Stimulated activated CD8-positive, alpha-beta memory T cell treated with anti-CD3 and anti-CD28 coated beads, Interleukin-7, amount 100 ng/mL, for 4 hours (primary cell): ENCODE measurements at places on chromosomes 5 and 9.

- no peak for DNase-seq
Measured at GRCh38 chr5:24094081-24094679, 550.6 kb downstream of the CDH10 start.

GRCh38 chr5:56981548-56982315, 29.8 kb upstream of the MIER3 start:
- no peak for DNase-seq

GRCh38 chr9:121508415-121508814, 8.8 kb upstream of the GGTA1 start:
- no peak for DNase-seq

DNA sequence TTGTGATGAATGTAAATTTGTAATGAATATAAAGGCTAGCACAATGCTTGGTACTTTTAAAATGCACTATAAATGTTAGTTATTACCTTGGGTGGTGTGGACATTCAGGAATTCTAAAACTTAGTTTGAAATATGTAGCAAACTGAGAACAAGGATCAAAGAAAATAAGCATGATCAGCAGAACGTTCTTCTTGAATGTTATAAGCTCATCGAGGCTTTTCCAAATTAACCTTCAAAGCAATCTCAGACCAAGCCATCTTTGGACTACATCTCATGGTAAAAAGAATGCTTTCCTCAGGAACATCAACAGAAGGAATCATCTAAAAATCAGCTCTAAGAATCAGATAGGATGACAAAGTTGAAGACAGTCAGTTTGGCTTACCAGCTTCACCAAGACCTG, 146.3 kb downstream of the SLIT3 start:
- no peak for DNase-seq

DNA sequence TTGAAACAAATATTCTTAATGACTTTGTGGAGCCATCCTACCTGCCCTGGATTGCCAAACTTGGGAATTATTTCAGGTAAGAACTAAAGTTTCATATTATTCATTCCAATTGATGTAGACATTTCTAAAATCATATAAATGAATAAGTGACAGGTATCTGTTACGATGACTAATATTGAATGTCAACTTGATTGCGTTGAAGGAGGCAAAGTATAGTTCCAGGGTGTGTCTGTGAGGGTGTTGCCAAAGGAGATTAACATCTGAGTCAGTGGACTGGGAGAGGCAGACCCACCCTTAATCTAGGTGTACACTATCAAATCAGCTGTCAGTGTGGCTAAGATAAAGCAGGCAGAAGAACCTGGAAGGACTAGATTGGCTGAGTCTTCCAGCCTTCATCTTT, 1688.4 kb upstream of the CDH9 start:
- no peak for DNase-seq

GRCh38 chr9:70462300-70462699, 47.8 kb upstream of the KLF9 start:
- no peak for DNase-seq

GRCh38 chr5:123876276-123876790, 364.4 kb downstream of the CSNK1G3 start:
- no peak for DNase-seq

- DNase-seq: no peak
Measured at GRCh38 chr9:18717759-18718158, 243.8 kb downstream of the ADAMTSL1 start.

DNA sequence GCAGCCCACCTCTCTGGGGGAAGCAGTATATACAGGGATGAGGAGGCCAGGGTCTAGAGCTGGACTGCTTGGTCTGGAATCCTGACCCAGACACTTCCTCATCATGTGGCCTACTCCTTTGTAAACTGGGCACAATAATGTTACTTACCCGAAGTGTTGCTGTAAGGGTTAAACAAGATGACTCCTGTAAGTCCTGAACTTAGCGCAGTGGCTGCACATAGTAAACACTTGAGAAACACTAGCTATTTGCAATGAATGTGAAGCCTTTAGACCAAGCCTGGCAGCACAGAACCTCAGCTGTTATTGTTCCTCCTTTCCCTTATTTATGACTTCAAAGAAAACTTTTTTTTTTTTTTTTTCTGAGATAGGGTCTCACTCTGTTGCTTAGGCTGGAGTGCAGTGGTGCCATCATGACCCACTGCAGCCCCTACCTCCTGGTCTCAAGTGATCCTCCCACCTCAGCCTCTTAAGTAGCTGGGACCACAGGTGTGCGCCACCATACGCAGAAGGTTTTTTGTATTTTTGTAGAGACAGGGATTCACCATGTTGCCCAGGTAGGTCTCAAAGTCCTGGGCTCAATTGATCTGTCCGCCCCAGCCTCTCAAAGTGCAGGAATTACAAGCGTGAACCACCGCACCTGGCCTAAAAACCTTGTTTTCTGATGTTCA, 96.2 kb upstream of the IL6ST start:
- no peak for DNase-seq

DNA sequence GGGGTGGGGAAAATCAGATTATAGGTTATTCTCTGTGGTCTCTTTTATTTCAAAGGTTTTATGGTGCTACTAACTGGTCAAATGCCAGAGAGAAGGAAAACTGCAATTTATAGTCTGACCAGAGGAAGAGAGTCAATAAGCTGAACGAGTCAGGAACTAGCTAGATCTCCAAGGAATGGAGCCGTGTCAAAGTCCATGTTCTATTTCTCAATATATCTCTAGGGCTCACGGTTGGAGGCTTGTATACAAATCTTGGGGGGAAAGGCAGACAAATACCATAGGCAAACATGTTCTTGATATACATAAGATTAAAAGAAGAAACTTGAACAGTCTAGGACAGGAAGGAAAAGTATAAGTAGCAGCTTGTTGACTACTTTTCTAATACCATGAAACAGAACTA, 627.1 kb downstream of the PDE4D start:
- no peak for DNase-seq

DNA sequence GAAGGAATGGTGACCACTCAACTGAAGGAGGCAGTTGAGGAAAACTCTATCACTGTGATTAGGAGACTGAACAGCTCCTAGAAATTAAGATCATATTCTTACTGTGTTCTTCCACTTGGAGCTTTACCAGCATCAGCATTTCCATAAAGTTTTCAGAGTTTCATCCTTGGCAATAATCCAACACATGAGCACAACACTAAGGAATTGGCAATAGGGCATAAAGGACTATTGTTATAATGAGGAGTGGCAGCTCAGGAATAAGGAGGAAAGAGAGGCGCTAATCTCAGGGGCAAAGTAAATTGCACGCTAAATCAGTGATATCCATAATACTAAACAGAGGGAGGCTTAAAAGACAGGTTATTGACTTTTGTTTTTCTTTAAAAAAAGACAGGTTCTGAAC, 338.9 kb downstream of the EFNA5 start:
- DNase-seq: no peak

GRCh38 chr9:127142931-127143464, 20.6 kb upstream of the ANGPTL2 start:
- no peak for DNase-seq

- DNase-seq: no peak
Measured at GRCh38 chr9:376115-376514, 161.4 kb downstream of the DOCK8 start.

DNA sequence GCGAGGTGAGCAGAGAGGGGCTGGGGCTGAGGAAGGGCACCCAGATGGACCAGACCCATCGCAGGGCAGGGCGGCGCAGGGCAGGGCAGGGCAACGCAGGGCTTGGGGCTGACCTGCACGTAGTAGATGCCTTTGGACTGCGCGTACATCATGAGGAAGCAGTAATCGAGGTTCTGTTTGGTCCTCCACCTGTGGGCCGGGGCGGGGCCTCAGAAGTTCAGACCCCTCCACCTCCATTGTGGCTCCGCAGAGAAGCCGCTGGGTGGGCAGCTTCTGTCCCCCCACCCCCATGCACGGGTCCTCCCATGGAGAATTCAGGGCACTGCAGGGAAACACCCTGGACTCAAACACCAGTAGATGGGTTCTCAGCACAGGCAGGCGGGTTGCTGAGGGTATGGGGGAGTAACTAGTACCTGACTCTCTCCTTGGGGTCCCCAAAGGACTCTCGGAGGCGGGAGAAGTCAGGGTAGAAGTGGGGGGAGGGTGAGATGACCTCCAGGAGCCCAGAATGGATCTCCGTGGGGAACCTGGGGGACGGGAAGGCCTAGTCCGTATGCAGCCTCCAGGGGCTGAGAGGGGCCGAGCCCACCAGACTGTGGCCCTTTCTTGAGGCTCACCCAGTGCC, 6.4 kb downstream of the LTC4S start:
- DNase-seq: no peak

DNA sequence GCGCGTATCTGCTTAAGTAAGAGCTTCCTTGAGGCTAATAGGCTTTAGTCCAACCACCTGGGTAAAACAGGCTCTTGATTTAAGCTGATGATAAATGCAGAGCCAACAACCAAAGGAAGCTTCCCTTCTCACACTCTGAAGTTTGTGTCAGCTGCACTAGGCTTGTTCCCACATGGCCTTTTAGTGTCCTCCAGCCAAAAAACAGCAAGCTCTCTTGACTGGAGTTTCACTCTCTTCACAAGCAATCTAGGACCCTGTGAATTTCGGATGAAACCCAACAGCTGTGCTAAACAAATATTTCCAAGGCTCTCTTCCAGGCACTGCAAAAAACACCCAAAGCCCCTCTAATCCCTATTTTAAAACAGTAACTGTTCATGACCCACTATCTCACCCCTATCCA, 63.9 kb downstream of the SAXO1 start:
- no peak for DNase-seq

GRCh38 chr5:125868036-125868435, 555.2 kb upstream of the GRAMD2B start:
- no peak for DNase-seq

- no peak for DNase-seq
Measured at GRCh38 chr9:13274886-13275641, 4.4 kb downstream of the MPDZ start.

DNA sequence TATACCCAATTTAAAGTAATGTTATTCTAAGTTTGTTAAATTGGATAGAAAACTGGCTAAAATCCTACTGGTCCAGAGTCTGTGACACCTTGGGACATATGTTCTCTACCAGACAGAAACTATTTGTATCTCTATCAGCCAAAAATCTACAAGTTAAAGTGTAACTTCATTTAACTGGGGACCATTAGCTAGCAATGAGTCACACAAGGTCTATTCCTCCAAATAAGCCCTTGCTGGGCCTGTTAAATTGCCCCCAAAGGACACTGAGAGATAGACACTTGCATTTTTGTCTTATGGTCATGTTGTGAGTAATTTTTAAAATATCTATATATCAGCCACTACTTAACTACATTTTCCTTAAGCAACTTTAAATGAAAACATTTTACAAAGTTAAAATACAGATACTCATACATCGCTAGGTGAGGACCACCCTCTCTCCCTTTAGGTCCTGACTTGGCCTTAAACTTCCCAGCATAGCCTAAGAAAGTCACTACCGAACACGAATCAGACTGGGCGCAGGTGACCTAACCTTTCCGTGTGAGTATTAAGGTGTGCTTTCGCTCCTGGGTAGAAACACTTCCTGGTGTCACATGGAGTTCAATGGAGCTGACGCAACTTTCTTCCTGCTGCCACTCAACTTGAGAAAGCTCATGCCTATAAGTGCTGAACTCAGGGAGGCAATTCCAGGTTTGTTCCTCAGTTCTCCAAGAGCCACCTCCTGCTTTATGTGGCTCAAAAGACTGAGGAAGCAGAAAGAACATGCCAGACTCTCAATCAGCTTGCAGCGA, 249.1 kb downstream of the DIRAS2 start:
- DNase-seq: no peak

DNA sequence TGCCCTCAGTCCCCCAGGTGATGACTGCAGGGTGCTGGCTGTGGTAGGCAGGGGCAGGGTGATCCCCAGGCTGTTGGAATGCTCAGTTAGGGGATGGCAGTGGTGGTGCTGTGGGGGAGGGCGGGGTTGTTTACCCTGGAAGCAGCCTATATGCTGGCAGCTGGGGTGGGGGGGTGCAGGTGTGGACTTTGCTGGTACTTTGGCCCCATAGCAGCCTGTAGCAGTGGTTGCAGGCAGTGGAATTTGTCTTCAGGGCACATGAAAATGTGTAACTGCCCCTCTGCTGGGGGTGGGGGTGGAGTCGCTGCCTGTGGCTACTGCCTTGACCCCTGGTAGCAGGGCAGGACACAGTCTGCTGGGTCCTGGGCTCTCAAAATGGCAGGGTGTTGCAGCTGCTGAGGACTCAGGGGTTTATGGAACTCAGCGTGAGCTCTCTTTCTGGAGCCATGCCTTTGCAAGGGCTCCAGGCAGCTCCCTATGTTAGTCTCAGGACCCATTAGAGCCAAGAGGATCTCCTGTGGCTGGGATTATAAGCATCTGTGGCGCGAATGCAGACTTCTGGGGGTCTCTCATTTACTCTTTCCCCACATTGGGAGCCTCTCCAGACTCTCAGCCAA, 65.0 kb downstream of the RMI1 start:
- DNase-seq: no peak

- DNase-seq: no peak
Measured at GRCh38 chr5:59583810-59584562, 309.5 kb downstream of the PDE4D start.

DNA sequence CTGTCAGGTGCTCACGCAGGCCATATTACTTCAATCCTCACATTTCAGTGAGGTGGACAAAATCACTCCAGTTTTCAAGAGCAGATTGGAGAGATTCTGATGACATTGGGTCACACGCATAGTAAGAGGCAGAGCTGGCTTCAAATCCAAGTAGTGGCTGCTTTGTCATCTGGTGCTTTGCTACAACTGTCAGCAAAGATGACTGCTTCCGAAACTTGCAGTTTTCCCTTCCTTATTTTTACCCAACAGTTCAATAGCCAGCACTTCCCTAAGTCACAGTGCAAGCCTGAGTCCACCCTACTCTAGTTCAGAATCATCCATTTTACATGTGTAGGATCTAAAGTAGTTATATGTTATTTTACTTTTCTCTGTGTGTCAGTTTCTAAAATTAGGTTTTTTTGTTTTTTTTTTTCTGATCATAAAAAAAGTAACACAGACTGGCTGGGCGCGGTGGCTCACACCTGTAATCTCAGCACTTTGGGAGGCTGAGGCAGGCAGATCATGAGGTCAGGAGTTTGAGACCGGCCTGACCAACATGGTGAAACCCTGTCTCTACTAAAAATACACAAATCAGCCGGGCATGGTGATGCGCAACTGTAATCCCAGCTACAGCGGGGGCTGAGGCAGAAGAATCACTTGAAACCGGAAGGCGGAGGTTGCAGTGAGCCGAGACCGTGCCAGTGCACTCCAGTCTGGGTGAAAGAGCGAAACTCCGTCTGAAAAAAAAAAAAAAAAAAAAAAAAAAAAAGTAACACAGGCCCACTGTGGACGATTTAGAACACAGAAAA, 49.6 kb downstream of the ANKDD1B start:
- no peak for DNase-seq
